CD4-positive, alpha-beta T cell (primary cell): ENCODE measurements at places on chromosomes 4 and X. TPM values are rescaled to one million over a fixed set of nuclear protein-coding genes. Genes with fewer than 3 reads are reported as not detected.

DNA sequence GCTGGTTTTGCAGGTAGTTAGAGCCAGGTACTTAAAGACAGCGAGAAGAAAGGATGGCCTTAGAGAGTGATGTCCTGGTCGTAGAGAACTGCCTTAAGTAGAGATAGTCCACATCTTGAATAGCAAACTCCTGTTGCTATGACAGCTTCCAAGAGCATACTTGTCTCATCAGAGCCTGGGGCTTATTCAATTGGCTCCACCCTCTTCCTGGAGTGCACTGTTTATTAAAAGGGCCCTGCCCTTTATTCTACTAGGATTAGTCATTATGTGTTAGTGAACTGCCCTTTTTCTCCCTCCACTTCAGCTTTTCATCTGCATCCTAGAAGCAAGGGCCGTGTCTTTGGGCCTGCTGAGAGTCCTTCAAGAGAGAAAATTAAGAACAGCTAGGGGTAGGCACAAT, 94.5 kb upstream of the EOLA2 start:
- no peak for DNase-seq
- no peaks in the 10 kb centered on the region for H3K27me3 ChIP-seq
- H3K4me1 ChIP-seq = no peaks in the 10 kb centered on the region
- H3K4me3 ChIP-seq = no peak overlapping the region

Gene VEGFD
- total RNA-seq = not detected

- no peak for DNase-seq
- H3K4me3 ChIP-seq = no peak overlapping the region
- H3K27ac ChIP-seq = no peak overlapping the region
- no peaks in the 10 kb centered on the region for H3K27me3 ChIP-seq
Observed at GRCh38 chr4:109820563-109820962, 5.0 kb downstream of the GAR1 start.

DNA sequence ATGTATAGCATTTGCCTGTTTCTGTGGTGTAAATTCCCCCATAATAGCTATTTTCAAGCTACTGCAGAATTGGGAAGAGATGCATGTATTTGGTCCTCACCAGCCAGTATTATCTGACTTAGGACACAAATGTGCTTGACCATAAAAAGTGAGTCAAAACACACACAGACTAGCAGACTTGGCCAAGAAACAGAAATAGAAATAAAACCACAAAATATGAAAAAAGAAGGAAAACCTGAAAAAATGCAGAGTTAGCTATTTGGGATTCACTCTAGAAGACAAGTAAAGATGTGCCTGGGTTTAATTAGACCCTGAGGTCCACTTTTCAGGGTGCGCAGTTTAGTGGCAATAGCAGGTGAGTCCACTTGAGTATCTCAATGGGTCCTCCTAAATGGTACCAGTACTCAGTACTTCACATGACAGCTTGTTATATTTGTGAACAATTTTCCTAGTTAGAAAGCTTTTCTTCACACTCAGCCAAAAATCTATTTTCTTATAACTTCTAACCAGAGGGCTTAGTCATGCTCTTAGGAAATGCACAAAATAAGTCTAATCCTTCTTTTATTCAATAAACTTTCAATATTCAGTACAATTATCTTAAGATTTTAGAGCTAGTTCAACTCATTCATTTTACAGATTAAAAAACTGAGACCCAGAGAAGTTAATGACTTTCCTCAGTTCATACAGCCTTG, 108.7 kb upstream of the JADE1 start:
- H3K27me3 ChIP-seq = no peaks in the 10 kb centered on the region
- H3K4me1 ChIP-seq = no peaks in the 10 kb centered on the region
- no peak overlapping the region for H3K4me3 ChIP-seq
- H3K27ac ChIP-seq = no peak overlapping the region
- DNase-seq = no peak

Gene EMCN
- total RNA-seq = not detected

DNA sequence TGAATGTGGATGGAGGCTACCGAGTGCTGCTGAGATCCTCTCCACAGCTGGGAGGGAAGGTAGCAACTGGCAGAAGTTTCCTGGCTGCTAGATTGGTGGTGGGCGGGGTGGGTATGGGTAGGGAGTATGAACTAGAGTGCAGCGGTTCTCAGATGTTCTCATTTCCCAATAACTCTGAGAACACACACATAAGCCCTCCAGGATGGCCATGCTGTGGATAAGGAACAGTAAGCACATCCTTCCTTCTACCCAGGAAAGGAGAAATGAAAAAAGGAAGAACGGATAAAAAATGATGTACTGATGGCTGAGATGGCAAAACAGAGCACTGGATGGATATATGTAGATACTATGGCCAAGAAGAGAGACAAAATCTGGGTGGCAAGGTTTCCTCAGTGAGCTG, 116.0 kb downstream of the ZNF827 start:
- H3K27ac ChIP-seq = no peak overlapping the region
- no peak overlapping the region for H3K4me3 ChIP-seq
- no peaks in the 10 kb centered on the region for H3K4me1 ChIP-seq
- no peaks in the 10 kb centered on the region for H3K27me3 ChIP-seq
- DNase-seq = no peak

DNA sequence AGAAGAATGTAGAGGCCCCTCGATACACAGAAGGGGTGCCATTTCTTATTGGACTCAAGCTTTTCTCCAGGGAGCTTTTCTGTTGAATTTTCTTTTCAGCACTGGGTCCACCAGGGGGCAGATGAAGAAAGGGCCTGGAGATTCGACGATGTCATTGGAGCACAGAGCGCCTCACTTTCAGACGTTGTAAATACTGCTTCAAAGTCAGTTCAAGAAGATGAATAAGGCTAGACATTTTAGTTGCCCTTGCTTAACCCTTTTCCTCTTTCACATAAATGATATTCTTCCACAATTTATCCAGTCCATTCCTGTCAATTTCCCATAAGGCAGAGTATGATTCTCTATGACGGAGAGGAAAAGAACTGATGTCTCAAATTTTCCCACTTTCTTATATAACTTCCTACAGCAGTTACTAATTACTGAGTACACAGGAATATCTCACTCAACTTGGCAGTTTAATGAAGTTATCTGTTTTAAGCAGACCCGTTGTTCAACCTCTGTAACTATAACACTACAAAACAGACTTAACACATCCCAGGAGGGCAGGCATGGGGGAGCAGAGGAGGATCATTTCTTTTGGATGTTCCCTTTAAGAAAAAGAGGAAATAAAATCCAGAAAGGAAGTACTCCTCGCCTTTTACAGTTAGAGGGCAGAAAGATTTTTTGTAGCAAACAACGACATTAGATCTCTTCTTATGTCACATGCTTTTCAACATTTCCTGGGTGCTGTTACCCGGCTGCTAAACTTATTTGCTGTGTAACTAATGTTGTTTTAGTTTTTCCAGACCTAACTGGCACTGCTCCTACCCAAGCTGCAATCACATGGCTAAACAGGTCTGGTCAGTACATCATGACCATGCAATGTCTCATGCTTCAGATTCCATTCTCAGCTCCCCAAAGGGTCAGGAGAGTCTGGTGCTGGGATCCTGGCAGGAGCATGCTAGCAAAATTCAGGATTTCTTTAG, 12.2 kb upstream of the CENPU start:
- no peaks in the 10 kb centered on the region for H3K36me3 ChIP-seq
- H3K27me3 ChIP-seq = no peaks in the 10 kb centered on the region
- peaks cover 12% of the 10 kb centered on the region for H3K4me1 ChIP-seq
- no peak overlapping the region for H3K4me3 ChIP-seq
- H3K27ac ChIP-seq = no peak overlapping the region

DNA sequence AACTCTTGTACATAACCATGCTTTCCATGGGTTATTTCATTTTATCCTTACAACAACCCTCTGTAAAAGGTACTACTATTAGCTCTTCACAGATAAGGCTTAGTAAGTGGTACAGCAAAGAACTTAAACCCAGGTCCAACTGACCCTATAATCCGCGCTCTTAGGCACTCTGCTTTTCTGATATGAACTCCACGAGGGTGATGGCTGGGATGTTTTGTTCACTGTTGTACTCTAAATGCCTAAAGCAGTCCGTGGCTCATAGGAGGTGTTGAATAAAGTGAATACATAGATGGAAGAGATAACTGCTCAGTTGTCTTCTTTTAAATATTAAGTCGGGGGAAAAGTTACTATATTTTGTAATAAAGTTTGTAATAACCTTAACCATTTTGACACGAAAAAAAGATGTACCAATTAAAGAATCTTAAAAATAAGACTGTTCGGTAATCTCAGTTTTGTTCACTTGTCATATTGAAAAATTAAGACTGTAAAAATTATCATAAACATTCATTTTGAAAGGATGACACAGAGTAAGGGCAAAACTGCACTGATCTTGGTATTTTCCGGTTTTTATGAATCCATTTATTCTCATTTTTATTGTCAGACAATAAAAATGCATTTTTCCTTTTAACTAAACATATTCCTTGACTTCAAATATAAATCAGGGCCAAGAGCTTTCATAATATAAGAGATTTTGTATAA, 166.5 kb downstream of the FBXW7 start:
- no peak overlapping the region for H3K4me3 ChIP-seq
- no peak overlapping the region for H3K27ac ChIP-seq
- H3K4me1 ChIP-seq = no peaks in the 10 kb centered on the region
- no peaks in the 10 kb centered on the region for H3K36me3 ChIP-seq
- DNase-seq = no peak

Gene MAGEB17
- not detected for total RNA-seq
